Smooth muscle cell of bladder (primary cell): ENCODE measurements at places on chromosomes 6 and 20. TPM values are rescaled to one million over a fixed set of nuclear protein-coding genes. Genes with fewer than 3 reads are reported as not detected.

The VIP gene
- not detected in 2 replicates for total RNA-seq

The MEP1A gene
- total RNA-seq, result not detected in 2 replicates

The MDC1 gene
- total RNA-seq, result 2.4 and 3.7 TPM in 2 replicates

The HSPA1L gene
- total RNA-seq, result 1.7 and 1.9 TPM in 2 replicates

The RAMACL gene
- 1.3 and 4.1 TPM in 2 replicates for total RNA-seq

The CARMIL1 gene
- total RNA-seq, result 26.2 and 30.6 TPM in 2 replicates

The CASS4 gene
- total RNA-seq, result 0.09 and 0.14 TPM in 2 replicates

The TCP11 gene
- total RNA-seq, result 0.14 TPM in 1 of 2 replicates, not detected in the other

The GABRR1 gene
- not detected in 2 replicates for total RNA-seq

The HAO1 gene
- not detected in 2 replicates for total RNA-seq

The SLC26A8 gene
- 0.09 and 0.14 TPM in 2 replicates for total RNA-seq

The PRL gene
- under 0.01 TPM in 1 of 2 replicates, not detected in the other for total RNA-seq

The SLC17A4 gene
- not detected in 2 replicates for total RNA-seq

The GNMT gene
- total RNA-seq, result not detected in 2 replicates

The PPIL6 gene
- total RNA-seq, result 3.0 and 6.9 TPM in 2 replicates
